Hippocampal formation (tissue), 2 donors: ENCODE measurements at places on chromosomes 3 and 15.

GRCh38 chr15:71146580-71146982 lies 31.3 kb downstream of the THSD4 start:
- no peak for DNase-seq

GRCh38 chr15:92817339-92817886 lies 82.7 kb upstream of the CHD2 start:
- DNase-seq, result peak; percentile 43

- DNase-seq, result no peak
Observed at GRCh38 chr3:212432-212831, 15.9 kb downstream of the CHL1 start.

DNA sequence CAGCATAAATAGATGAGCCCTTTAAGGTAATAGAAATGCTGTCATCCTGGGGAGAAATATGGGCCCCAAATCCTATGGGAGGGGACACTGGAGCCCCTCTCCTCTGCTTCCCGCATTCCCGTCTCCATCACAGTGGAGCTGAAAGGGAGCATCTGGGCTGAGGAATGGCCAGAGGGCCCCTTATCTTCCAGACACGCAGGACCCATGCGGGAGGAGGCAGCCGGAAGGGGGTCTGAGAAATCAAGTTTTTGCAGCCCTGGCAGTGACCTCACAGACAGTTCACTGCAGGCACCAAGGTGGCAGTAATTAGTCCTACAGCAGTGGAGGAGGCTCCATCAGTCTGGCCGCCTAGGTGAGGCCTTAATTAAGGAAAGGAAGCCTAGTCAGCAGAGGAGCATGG lies 80.2 kb downstream of the RAB11A start:
- DNase-seq, result no peak

DNA sequence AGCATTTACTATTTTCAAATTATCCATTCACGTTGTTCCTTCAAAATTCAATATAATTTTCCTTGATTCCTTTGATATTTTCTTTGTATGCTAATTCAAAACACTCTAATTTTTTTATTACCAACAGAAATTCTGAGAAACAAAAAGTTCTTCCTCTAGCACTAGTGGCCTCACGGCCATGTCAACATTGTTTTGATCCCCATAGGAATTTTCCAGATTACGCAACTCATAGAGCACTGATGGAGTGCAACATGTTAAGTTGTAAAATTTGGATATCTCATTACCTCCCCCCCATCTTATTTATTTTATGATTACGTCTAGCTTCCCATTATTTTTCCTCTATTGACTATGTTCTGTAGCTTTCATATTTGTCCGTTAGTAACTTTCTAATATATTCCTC lies 745.3 kb downstream of the TUSC7 start:
- DNase-seq, result no peak

DNA sequence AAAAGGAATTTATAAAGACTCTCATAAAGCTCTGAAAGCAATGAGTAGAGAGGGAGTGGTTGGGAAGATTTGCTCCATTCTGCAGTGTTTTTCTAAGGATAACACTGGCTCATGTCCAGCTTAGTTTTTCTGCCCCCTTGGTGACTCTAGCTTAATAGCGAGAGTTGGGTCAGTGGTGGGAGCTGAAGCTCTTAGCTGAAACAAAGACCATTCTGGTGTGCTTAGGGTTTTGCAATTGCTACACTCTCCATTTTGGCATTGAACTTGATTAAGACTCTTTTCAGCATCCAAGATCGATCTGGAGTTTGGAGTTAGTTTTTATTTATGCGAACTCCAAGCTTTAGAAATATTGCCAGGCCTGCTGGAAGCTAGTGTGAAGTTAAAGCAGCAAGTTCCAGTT lies 98.0 kb downstream of the ATG7 start:
- DNase-seq, result no peak

DNA sequence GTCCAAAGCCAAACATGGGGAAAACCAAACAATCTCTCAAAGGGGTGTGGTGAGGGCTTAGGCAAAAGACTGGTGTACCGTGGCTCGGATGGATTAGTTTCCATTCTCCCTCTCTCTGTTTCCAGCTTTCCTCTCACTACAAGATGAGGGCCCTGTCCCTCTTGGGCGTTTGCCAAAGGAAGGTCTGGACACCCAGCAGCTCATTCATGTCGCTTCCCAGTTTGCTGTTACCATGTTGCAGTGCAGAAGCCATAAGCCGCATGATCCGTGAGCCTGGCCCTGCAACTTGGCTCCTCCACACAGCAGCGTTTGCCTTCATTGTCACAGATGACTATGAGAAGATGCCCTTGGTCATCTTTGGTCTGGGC lies 92.2 kb downstream of the APBA2 start:
- no peak for DNase-seq

- DNase-seq, result no peak
Observed at GRCh38 chr3:30770387-30770786, 124.1 kb downstream of the GADL1 start.

DNA sequence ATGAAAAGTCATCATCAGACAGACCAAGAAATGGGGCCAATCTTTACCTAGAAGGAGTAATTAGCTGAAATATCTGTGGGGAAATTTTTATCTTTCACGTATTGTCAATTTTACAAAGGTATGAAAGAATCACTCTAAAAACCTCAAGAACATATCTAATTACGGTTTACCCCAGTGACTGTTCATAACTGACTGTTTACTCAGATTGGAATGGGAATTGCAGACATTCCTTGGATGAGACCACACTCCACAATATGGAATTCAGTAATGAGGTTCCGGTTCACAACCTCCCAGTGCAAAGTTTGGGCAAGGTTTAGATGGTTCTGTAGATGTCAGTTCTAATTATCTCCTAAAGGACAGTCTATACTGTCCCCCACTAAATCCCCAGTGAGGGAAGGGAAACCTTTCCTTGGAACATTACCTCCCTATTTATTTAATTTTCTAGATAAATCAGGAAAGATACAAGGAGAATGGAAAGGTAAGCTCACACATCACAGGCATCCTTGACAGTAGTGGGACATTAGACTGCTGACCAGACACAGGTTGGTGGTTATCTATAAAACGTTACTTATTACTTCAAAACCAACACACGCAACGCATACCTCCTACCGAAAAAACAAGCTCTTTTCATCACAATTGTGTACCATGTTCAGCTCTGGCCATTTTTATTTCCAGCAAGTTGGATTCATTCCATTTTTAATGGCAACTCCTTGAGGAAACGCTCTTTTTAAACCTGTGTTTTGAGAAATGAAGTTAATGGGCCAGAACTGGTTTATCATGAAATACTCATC lies 129.9 kb downstream of the RORA start:
- DNase-seq, result no peak

GRCh38 chr3:51929420-51930003 lies 12.2 kb downstream of the RRP9 start:
- no peak for DNase-seq

DNA sequence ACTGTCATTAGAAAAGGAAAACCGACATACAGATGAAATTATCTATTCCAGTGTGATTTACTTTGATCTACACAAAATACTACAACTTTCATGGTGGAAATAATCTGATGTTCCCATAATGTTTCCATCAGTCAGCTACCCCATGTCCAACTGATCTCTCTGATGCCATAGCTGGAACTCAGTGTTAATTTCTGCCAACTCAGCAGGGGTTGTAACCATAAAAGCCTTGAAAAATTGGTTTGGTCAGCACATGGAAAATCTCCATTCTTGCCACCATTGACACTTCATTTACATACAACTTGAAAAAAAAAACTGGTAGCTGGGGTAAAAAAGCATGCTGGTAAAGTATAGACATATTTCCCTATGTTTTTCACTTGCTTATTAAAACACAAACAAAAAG lies 1463.7 kb downstream of the OTOL1 start:
- no peak for DNase-seq

GRCh38 chr3:74592359-74592758 lies 22.1 kb downstream of the CNTN3 start:
- DNase-seq, result no peak

- DNase-seq, result no peak
Observed at GRCh38 chr3:190972840-190973270, 110.4 kb upstream of the GMNC start.

DNA sequence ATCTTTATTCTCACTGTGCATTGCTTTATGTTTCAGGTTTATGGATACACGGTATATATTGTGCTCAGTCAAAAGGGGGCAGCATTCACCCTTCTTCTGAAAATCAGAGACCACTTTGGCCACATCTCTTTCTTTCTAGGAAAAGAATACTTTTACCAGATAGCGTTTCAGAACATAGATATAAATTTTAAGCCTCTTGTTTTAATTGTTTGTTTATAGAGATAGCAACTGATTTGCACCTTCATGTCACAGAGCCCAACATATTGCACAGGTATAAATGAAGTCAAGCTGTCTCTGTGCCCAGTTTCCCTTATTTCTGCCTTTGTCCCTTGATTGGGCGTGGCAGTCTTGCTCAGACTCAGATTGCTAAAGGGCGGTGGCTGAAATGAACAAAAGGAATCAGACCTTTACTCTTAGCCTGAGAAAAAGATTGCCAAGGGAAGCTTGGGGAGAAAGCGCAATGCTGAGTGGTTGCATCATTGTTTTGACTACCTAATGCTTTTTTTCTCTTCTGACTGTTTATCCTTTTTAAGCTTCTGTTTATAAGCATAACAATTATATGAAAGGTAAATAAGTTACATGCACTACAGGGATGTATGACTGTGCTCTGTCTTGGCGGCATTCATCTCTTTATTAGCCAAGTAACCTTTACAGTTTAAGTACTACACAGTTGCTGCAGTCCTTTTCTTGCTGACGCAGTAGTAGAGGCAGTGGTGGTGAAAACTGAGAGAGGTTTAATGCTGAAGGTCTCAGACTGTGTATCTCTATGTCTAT lies 70.8 kb upstream of the ZBTB20 start:
- peak; percentile 67 for DNase-seq

GRCh38 chr3:102525624-102526023 lies 90.8 kb downstream of the ZPLD1 start:
- no peak for DNase-seq

DNA sequence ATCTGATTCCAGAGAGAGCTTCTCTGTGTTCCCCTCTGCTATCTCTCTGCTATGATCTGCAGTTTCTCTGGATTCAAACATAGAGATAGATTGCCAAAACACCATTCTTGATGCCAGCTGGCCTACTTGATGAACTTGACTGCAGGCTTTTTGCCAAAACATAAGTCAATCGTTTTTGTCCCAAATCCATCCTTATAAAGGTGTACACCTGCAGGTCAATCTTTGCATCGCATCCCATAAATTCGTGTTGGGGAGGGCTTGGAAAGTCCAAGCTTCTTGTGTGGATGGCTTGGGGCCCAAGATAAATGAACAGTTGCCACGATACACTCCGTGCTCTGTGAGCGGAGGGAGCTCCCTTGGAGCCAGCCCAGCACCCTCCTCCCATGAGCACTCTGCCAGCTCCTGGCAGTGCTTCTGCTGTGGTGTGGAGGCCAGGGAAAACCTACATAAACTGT lies 2.7 kb downstream of the CERS3 start:
- DNase-seq, result peak; percentile 52

- no peak for DNase-seq
Observed at GRCh38 chr3:138890555-138891187, 55.9 kb upstream of the PIK3CB start.

- no peak for DNase-seq
Observed at GRCh38 chr15:66753687-66754377, 51.8 kb downstream of the SMAD6 start.

GRCh38 chr15:28886431-28887338 lies 911 bp downstream of the APBA2 start:
- DNase-seq, result no peak

DNA sequence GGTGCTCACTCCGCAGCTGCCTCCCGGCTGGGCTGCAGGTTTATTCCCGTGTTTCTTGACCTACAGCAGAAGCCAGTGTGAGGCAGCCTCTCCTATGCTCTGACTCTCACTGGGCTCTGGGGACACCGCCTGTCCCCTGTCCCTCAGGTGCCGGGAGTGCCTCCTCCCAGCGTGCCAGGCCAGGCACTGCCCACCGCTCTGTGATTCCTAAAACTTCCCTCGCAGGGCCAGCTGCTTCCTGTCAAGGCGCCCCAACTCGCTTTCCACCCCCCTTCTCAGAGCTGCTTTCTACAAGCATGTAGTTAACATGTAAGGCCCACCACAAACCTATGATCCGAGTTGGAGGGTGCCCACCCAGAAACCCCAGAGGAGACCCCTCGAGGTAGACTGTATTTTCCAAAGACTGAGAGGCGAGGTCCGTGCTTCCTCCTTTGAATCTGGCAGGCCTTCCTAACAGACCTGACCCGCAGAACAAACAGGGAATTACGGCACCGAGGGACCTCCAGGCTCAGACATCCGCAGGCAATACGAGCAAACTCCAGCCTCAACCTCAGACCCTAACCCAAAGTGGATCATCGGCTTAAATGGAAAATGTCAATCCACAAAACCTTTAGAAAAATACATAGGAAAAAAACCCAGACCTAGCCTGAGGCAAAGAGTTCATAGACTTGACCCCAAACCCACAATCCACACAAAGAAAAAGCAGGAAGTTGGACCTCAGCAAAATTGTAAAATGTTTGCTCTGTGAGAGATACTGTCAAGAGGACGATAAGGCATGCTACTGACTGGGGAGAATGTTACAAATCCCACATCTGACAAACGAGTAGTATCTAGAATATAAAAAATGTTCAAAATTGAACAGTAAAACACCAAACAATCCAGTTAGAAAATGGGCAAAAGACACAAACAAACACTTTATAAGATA lies 121.3 kb upstream of the IQSEC1 start:
- DNase-seq, result no peak

- DNase-seq, result no peak
Observed at GRCh38 chr3:102248981-102249705, 185.7 kb upstream of the ZPLD1 start.

DNA sequence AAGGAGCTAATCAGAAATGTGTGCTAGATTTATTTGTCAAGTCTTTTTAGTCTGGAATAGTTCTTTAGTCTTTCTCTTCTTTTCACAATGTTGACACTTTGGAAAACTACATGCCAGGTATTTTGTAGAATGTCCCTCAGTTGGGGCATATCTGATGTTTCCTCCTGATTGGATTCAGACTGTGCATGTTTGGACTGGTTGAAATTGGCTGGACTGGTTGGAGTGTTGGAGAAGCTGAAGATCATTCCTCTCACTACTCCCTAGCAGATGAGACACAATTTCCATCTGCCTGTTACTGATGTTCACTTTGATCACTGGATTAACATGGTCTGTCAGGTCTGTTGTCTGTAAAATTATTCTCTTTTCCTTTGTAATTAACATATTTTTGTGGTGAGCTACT lies 3.7 kb downstream of the NME9 start:
- DNase-seq, result no peak

DNA sequence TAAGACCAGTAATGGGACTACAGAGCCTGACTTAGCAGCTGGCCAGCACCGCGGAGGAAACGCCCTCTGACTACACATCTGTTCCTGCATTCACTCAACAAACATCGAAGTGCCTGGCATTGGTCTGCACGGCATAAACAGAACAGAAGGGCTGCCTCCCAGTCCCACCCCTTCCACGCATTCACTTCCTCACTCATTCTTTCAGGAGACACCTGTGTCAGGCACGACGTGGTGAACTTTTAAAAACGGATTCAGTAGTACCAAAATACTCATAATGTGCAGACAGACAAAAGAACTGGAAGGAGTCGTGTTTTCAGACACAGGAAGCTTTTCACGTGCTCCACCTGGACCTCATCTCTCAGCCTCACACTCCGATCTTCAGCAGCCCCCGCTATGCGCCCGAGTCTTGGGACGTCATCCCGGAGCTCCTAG lies 123.3 kb downstream of the XXYLT1 start:
- DNase-seq, result no peak
